Stimulated activated CD4-positive, alpha-beta T cell treated with anti-CD3 and anti-CD28 coated beads, Interleukin-1b, Interleukin-23, amount 100 ng/mL, for 4 hours (primary cell): ENCODE measurements at places on chromosomes 13 and 19.

GRCh38 chr19:4502282-4503131 lies 15.8 kb downstream of the PLIN4 start:
- DNase-seq: no peak

DNA sequence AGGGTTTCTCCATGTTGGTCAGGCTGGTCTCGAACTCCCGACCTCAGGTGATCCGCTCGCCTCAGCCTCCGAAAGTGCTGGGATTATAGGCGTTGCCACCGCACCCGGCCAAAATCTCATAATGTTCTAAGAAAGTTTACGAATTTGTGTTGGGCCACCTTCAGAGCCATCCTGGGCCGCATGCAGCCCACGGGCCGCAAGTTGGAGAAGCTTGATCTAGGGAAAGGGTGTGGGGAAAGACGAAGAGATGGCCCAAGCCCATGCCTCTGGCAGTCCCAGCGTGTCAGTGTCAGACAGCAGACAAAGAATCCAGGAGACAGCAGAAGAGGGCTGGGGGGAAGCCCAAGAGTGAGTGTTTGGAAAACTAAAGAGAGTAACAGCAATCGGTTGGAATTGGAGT lies 17.3 kb upstream of the PNMA8C start:
- no peak for DNase-seq

DNA sequence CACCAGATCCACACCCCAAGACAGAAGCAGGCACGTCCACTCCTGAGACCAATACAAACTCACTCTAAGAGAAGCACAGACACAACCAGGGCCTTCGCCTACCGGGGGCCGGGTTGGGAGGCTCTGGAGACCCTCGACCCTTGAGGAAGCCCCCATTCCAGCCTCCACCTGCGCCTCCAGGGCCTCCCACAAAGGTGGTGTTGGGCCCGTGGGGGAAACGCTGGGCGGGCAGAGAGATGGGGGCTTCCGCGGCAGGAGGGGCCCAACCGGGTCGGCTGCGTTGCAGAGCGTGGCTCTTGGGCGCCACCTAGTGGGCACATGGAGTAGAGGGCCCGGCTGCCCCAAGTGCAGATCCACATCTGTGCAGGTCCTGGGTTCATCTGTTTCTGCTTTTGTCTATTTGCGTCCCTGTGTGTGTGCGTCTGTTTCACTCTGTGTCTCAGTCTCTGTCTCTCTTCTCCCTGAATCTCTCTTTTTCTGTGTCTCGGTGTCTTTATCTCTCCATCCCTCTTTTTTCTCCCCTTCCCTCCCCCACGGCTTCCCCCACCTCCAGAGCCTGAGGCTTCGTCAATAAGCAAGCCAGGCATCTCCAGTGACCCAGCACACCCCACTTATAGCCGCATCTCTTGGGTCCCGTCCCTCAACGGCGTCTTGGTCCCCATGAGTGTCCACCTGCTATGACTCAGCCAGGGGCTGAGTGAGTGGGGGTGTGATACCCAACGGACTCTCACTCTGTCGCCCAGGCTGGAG lies 10.5 kb upstream of the TINCR start:
- DNase-seq: peak; percentile 70

GRCh38 chr13:46831588-46832194 lies 34.7 kb upstream of the ESD start:
- no peak for DNase-seq

- no peak for DNase-seq
Measured at GRCh38 chr13:29105779-29106178, 285.6 kb downstream of the MTUS2 start.

GRCh38 chr19:13964776-13965175 lies 12.5 kb downstream of the DCAF15 start:
- no peak for DNase-seq

GRCh38 chr13:49587311-49587847 lies 2.0 kb upstream of the RCBTB1 start:
- no peak for DNase-seq

DNA sequence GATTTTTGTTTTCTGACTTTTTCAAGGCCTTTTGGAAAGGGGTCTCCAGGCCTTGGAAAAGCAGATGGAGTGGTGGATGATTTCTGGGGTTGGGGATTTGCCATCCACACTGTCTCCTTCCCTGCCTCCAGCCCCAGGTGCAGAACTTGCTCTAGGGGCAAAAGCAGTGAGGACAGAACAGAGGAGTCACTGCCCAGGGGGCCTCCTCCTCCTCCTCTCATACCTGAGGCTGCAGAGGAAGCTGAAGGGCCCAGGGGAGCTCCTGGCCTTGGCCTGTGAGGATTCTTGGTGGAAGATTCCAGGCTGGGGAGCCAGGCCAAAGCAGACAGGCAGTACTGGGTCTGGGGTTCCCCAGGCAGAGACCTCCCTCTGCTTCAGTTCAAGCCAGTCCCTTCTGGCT lies 52.3 kb upstream of the URI1 start:
- DNase-seq: no peak

GRCh38 chr19:1453525-1454364 lies 3.8 kb downstream of the APC2 start:
- DNase-seq: no peak

DNA sequence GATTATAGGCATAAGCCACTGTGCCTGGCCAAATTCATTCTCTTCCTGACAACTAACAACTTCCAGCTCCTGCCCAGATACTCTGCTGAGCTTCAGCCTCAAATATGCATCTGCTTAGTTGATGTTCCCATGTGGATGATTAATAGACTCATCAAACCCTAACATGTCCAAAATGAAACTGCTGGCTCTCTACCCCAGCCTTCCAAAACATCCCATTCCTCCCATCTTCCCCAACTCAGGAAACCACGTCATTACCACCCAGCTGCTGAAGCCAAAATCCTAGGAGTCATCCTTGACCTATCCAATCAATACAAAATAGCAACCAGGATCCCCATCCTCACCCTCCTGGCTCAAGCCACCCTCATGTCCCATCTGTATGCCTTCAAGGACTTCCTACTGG lies 20.9 kb downstream of the POU2F2 start:
- no peak for DNase-seq

GRCh38 chr19:12137221-12137940 lies 2.8 kb downstream of the ZNF20 start:
- no peak for DNase-seq

DNA sequence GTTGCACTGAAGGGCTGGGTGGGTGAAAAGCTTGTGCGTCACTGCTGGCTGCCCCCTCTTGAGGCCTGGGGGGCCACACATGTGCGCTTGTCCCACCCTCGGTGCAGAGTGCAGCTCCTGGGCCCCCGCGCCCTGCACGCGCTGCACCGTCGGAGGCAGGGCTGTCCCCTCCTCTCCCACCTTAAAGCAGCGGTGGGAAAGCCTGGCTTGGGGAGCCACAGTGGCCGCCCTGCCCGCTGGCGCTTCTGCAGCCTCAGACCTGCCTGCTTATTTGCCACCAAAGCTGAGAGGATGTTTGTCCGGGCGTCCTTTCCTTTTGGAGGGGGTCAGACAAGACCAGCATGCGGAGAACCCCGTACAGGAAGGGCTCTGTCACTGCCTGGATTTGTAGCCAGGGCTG lies 26.7 kb downstream of the PLEKHJ1 start:
- no peak for DNase-seq

DNA sequence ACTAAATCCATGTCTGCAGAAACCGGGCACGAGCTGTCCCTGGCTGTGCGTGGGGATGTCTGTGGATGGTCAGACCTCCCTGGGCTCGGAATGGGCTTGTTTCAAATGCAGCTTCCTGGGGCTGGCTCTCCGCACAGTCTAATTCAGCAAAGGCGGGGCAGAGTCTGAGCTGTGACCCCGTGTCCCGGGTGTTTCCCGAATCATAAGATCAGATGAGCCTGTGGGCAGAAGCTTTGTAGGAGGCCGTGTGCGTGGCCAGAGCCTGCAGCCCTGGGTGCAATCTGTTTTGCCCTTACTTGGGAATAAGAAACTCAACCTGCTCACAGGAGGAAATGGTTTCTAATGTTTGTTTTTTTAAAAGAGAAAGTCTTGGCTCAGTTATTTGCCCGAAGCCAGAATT lies 13.9 kb upstream of the GNA11 start:
- DNase-seq: no peak

DNA sequence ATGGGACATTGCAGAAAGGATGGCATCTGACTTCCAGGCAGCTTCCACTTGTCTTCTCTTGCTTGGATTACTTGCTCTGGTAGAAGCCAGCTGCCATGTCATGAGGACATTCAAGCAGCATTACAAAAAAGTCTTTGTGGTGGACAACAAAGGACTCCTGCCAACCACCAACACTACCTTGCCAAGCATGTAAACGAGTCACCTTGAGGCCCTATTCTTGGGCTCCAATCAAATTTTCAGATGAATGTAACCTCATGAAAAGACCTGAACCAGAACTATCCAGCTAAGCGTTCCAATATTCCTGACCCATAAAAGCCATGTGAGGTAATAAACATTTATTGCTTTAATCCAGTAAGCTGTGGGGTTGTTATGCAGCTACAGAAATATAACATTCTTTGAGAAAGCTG lies 12.5 kb downstream of the PROSER1 start:
- DNase-seq: no peak

- no peak for DNase-seq
Measured at GRCh38 chr13:39777021-39777420, 121.6 kb downstream of the COG6 start.

GRCh38 chr19:6925801-6926751 lies 38.7 kb downstream of the ADGRE1 start:
- DNase-seq: peak; percentile 26

GRCh38 chr13:27200413-27201070 lies 28.9 kb upstream of the USP12 start:
- DNase-seq: no peak

DNA sequence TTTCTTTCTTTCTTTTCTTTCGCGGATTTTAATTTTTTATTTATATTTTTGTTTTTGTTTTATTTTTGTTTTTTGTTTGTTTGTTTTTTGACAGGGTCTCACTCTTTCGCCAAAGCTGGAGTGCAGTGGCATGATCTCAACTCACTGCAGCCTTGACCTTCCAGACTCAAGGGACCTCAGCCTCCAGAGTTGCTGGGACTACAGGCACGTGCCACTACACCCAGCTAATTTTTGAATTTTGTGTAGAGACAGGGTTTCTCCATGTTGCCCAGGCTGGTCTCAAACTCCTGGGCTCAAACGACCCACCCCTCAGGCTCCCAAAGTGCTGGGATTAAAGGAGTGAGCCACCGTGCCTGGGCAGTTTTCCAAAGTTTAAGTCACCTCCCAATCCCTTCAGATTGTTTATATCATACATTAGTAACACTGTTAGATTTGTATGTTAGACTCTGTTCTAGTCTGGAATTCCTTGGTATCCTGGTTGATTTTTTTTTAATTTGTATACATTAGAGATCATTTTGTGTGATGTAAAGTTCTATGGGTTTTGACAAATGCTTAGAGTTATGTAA lies 597.3 kb downstream of the DCT start:
- no peak for DNase-seq

GRCh38 chr13:111158136-111158805 lies 43.2 kb downstream of the ARHGEF7 start:
- no peak for DNase-seq

- no peak for DNase-seq
Measured at GRCh38 chr19:5070930-5071329, 102.0 kb downstream of the KDM4B start.

DNA sequence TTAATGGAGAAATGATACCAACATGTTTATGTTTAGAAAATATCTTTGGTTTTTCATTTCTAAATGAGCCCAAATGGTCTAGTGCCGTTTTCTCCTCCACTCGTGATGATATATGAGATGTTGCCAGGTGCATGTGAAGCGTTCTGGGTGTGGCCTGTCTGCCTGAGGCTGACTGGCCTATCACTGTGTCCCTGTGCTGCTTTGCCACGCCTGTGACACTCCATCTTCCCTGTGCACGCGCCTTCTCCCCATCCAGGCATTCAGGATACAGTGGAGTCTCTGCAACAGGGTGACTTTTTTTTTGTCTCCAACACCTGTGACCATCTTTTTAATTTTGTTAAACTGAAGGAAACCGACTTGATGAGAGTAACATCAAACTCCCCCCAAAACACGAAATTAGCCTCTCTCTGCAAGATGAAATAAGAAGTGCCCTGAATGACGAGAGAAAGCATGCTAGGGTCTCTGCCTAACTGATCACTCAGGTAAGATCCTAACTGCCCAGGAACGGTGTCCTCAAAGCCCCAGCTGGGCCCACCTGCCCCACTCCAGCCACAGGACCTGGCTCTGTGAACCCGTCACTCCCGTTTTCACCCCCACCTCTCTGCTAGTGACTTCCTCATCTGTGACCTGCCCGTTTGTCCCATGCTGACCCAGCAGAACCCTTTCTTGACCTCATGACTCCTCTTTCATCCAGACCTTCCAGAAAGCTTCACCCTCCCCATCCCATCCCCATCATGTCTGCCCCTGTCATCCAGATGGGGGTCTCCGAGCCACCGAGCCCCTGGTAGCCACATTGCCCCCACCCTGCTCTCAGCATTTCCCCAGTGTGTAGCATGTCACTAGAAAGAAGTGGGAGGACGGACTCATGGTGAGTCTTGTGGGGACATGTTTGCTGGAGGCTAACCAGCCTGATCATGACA lies 33.2 kb upstream of the TFDP1 start:
- DNase-seq: no peak

DNA sequence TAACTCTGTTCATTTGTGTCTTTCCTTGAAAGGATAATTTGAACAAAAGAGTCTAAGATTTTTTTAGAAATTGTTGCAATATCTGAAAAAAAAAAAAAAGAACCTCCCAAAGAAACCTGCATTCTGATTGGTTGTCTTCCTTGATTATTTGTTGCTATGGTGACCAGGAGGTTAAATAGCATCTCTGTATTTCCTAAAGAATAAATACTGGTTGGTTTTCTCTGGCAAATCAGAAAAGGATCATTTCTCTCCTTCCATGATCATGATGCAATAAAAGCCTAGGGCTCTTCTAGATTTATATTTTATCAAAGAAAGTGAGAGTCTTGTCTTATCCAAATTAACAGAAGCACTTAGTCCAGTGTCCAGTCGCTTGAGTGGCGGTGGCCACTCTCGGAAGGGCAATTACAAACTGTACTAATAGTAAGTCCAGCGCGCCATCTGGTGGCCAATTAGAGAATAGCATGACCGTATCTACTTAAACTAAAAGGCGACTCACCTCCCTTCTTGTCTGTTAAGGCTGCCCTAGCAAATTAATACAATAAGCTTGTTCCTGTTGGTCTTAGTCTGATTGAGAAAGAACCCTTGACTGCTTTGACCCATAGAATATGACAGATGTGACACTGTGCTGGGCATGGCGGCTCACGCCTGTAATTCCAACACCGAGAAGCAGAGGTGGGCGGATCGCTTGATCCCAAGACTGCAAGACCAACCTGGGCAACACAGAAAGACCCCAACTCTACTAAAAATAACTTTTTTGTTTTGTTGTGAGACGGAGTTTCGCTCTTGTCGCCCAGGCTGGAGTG lies 47.0 kb upstream of the PNMA8B start:
- peak; percentile 70 for DNase-seq
